ENCODE measurements at places on chromosomes 6 and 20.

DNA sequence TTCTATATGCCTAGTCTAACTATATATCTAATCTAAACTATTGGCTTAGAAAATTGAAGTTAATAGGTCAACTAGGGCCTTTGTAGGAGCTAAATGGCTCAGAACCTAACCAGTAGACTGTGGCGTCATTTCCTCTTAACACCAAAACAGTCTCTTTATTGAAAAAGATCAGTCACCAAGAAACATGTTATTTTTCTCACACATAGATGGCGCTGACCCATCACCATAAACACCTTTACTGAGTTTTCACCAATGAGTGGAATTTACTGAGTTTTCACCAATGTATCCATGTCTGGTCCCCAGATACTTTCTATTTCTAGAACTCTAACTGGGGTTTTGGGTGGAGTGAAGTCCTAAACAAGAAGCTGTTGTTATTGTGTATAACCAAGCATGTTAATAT lies 636.0 kb downstream of the BCKDHB start:
- DNase-seq = no peak

- no peak for DNase-seq
These were observed 408.4 kb downstream of the PKHD1 start for GRCh38 chr6:51678905-51679620.

DNA sequence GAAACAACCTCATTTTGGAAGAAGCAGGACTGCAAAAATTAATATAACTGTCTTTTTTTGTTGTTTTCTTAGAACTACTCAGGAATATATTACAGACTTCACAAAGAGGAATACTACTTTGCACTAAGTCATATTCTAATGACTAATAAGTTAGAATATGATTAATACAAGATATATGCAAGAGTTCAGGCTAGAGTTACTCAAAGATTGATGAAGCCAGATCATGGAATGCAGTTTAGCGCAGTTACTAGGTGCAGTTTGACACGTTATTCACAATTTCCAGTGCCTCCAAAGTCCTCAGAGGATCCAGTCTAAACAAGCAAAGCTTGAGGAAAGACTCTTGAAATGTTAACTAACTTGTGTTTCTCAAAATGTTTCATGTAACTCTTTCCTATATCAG lies 1.2 kb upstream of the MYCT1 start:
- no peak for DNase-seq

DNA sequence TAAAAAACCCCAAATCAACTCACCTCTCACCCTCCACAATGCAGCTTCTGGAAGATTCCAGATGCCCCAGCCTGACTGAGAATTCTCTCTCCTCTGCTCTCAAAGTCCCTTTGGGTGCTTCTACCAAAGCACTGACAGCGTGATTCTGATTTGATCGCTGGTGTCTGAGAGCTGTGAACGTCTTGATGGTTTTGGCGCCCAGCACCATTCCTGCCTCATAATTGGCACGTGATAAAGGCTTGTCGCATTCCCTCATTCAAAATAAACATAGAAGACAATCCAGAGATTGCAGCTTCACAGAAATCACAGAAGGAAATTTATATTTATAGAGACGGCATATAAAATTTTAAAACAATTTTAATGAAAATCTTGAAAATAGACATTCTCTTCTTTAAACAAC lies 24.1 kb upstream of the ECI2 start:
- DNase-seq = no peak

- DNase-seq = no peak
These were observed 4.4 kb upstream of the TUBB1 start for GRCh38 chr20:59014680-59015389.

GRCh38 chr6:149031859-149032598 lies 285.2 kb downstream of the UST start:
- no peak for DNase-seq

GRCh38 chr6:89980353-89980752 lies 86.1 kb downstream of the GJA10 start:
- DNase-seq = no peak

- no peak for DNase-seq
These were observed 556.2 kb upstream of the JARID2 start for GRCh38 chr6:14689639-14690038.

DNA sequence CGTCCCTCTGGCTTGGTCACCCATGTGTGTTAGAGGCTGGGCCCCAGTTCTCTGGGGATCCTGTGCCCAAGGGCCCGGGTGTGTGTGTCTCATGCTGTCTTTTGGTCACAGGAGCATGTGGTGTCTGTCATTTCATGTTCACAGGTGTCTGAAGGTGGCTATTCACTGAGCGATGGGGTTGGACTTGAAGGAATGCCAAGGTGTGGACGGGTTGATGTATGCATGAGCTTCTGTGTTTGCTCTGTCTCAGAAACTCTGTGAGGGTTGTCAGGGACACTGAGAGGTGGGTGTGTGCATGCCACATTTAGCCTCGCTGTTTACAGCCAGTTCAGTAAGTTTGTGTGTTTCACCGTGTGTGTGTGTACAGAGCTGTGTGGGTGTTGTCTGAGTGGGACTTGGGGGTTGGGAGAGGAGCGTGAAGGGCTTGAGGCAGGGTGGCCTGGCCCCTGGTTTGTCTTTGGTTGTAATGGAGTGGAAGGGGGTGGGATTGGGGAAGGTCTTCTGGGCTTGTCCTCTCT lies 1.2 kb downstream of the DDR1 start:
- no peak for DNase-seq

- DNase-seq = no peak
These were observed 35.7 kb upstream of the VEGFA start for GRCh38 chr6:43734294-43734665.

- no peak for DNase-seq
These were observed 79.5 kb upstream of the RNF217 start for GRCh38 chr6:124882579-124883393.

DNA sequence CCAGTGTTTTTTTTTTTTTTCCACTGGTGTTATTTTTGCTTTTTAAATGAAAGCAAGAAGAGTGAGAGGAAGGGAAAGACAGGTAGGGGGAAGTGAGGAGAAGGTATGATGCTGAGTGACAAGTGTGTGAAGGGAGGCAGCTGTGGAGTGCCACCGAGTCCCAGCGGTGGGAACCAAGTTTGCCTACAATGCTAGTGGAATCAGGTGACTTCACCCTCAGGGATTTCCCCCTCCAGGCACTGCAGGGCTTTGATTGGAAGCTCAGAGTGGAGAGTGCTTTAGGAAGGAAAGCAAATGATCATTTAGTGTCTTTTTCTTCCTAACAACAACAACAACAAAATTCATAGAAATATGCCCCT lies 120.5 kb upstream of the ENPP5 start:
- DNase-seq = no peak

All from ascending aorta (tissue), 2 donors.